Activated CD4-positive, alpha-beta T cell treated with anti-CD3 and anti-CD28 coated beads, Interleukin-2, amount 10 ng/mL, durations not matched to agents 7 days and 5 days (primary cell): ENCODE measurements at places on chromosomes 3 and 15. TPM values are rescaled to one million over a fixed set of nuclear protein-coding genes. Genes with fewer than 3 reads are reported as not detected.
A peak's percentile ranks its signal among the peaks of the same experiment; 100 is the strongest.

- no peaks in the 10 kb centered on the region for H3K36me3 ChIP-seq
- DNase-seq: no peak
- H3K4me1 ChIP-seq: peaks cover 14% of the 10 kb centered on the region
These were observed 6.4 kb downstream of the PLA2G4E start for GRCh38 chr15:42014406-42014805.

GRCh38 chr15:39797407-39797806 is 14.8 kb upstream of the FSIP1 start:
- no peak overlapping the region for H3K4me3 ChIP-seq
- no peak for DNase-seq
- peaks cover 37% of the 10 kb centered on the region for H3K27me3 ChIP-seq

DNA sequence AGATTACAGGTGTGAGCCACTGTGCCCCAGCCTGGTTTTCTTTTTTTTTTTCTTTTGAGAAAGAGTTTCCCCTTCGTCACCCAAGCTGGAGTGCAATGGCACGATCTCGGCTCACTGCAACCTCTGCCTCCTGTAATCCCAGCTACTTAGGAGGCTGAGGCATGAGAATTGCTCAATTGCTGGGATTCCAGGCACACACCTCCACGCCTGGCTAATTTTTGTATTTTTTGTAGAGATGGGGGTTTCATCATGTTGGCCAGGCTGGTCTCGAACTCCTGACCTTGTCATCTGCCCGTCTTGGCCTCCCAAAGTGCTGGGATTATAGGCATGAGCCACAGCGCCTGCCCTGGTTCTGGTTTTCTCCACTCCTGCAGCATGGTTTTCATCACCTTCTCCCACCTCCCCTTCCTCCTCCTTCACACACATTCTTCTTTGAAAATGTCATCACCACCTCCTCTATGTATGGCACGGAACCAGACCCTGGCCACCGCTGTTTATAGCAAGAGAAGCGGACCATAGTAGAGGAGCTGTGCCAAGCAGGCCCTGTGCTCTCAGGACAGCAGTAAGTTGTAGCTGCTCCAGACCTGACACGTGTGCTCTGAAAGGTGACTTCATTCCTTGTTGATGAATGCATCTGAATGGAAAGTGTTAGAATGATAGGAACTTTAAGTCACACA is 14.6 kb upstream of the AHSG start:
- no peaks in the 10 kb centered on the region for H3K36me3 ChIP-seq
- H3K4me3 ChIP-seq: no peak overlapping the region
- no peak for DNase-seq
- no peaks in the 10 kb centered on the region for H3K27me3 ChIP-seq
- no peak overlapping the region for H3K27ac ChIP-seq

Gene UBE3A
- 93.0 TPM for total RNA-seq

- H3K27ac ChIP-seq: no peak overlapping the region
- H3K4me3 ChIP-seq: peak overlapping the region; percentile 69
- peak; percentile 45 for DNase-seq
- H3K4me1 ChIP-seq: peaks cover 7% of the 10 kb centered on the region
- H3K27me3 ChIP-seq: peaks cover 29% of the 10 kb centered on the region
- no peaks in the 10 kb centered on the region for H3K36me3 ChIP-seq
These were observed 30.4 kb upstream of the ALDH1A3 start for GRCh38 chr15:100849021-100849854.

DNA sequence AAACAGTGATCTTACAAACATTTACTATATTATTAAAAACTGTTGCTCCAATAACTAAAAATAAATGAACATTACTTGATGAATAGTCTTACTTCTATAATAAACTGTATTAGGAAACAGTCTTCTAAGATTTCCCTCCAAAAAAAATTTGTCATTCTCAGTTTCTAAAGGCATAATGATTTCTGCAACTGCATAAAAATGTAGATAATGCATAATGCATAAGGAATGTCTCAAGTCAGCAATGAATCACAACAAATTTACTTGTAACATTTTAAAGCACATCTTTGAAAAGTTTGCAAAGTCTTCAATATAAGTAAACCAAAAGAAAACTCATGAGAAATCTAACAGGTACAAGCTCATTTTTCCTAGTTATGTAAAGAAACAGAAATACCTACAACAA is 113.5 kb downstream of the VPS13C start:
- H3K27ac ChIP-seq: no peak overlapping the region
- no peak overlapping the region for H3K4me3 ChIP-seq
- no peaks in the 10 kb centered on the region for H3K4me1 ChIP-seq
- H3K36me3 ChIP-seq: peaks cover 53% of the 10 kb centered on the region

GRCh38 chr3:159128628-159129027 is 326.8 kb downstream of the MFSD1 start:
- DNase-seq: no peak
- no peaks in the 10 kb centered on the region for H3K4me1 ChIP-seq
- H3K36me3 ChIP-seq: no peaks in the 10 kb centered on the region
- H3K4me3 ChIP-seq: no peak overlapping the region

Gene DNAH12
- total RNA-seq: 0.10 TPM

- no peaks in the 10 kb centered on the region for H3K27me3 ChIP-seq
- no peak for DNase-seq
- peaks cover 21% of the 10 kb centered on the region for H3K4me1 ChIP-seq
- H3K36me3 ChIP-seq: no peaks in the 10 kb centered on the region
These were observed 233.4 kb downstream of the CHST2 start for GRCh38 chr3:143352850-143353550.

DNA sequence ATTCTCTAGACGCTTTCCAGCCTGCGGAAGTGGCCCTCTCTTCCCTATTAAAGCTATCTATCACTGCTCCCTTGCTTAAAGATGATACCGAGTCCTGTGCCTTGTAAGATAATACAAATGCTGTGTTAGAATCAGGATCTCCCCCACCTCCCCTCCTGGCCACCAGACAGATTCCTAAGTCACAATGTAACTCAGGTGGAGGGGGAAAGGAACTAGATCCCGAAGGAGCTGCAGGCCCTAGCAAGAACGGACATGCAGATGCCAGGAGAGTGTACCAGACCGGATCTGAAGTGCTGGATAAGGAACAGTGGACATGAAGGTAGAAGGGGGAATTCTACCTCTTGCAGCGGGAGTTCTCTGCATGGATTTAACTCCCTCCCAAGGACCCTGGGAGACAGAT is 230.7 kb upstream of the LYSMD4 start:
- H3K4me1 ChIP-seq: no peaks in the 10 kb centered on the region
- no peak overlapping the region for H3K27ac ChIP-seq
- no peaks in the 10 kb centered on the region for H3K36me3 ChIP-seq
- H3K4me3 ChIP-seq: no peak overlapping the region

- H3K27me3 ChIP-seq: peaks cover 6% of the 10 kb centered on the region
- peaks cover 24% of the 10 kb centered on the region for H3K4me1 ChIP-seq
- H3K36me3 ChIP-seq: no peaks in the 10 kb centered on the region
- no peak for DNase-seq
These were observed 71.9 kb upstream of the FEZF2 start for GRCh38 chr3:62445275-62445674.

GRCh38 chr3:107264888-107265287 is 112.4 kb upstream of the CCDC54 start:
- H3K36me3 ChIP-seq: no peaks in the 10 kb centered on the region
- H3K4me1 ChIP-seq: peaks cover 16% of the 10 kb centered on the region
- H3K27me3 ChIP-seq: peaks cover 6% of the 10 kb centered on the region
- DNase-seq: no peak
- H3K27ac ChIP-seq: no peak overlapping the region
- H3K4me3 ChIP-seq: no peak overlapping the region

GRCh38 chr3:158936530-158937113 is 134.8 kb downstream of the MFSD1 start:
- H3K4me1 ChIP-seq: no peaks in the 10 kb centered on the region
- no peak overlapping the region for H3K27ac ChIP-seq
- no peaks in the 10 kb centered on the region for H3K27me3 ChIP-seq
- no peak overlapping the region for H3K4me3 ChIP-seq
- DNase-seq: no peak

GRCh38 chr3:19183584-19183983 is 35.3 kb downstream of the KCNH8 start:
- H3K36me3 ChIP-seq: no peaks in the 10 kb centered on the region
- H3K27ac ChIP-seq: no peak overlapping the region
- H3K4me1 ChIP-seq: peaks cover 4% of the 10 kb centered on the region
- H3K4me3 ChIP-seq: no peak overlapping the region
- no peak for DNase-seq

Gene CHRFAM7A
- total RNA-seq: not detected

DNA sequence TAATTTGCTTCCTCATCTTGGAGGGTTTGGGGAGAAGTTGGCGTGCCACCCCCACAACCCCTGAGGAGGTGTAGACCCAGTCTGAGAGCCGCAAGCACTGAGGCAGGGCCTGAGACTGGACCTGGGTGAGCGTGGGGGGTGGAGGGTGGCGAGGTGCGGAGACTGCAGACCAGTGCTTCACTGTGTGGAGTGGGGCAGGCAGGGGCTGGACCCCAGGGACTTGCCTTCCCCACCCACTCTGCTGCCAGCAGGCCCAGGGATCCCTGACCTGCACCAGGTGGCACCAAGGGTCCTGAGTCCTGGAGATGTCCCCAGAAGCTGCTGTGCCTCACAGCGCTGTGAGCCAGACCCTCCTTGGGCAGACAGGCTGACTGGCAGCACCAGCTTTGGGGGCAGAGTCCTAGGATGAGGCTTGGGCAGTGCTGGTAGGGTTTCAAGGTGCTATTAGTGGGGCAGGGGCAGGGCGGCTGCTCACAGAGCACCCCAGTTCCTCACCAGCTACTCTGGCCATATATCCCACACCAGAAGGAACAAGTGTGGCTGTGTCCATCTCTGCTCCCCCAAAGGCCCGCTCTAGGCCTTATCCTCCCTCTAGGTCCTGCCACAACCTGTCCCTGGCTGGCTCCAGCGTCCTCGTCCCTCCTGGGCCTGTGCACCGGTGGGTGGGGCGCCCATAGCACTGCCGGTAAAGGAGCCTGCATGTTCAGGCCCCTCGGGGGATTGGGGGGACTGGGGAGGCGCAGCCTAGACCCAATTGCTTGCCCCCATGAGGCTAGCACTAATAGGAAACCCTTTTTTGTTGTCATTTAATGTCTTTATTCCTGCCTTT is 11.8 kb downstream of the ZBTB47 start:
- H3K4me3 ChIP-seq: no peak overlapping the region
- no peaks in the 10 kb centered on the region for H3K4me1 ChIP-seq
- no peak overlapping the region for H3K27ac ChIP-seq
- H3K36me3 ChIP-seq: no peaks in the 10 kb centered on the region
- DNase-seq: no peak

GRCh38 chr3:123755501-123755900 is 128.6 kb downstream of the MYLK start:
- H3K27me3 ChIP-seq: peaks cover 26% of the 10 kb centered on the region
- DNase-seq: no peak
- H3K27ac ChIP-seq: no peak overlapping the region
- no peaks in the 10 kb centered on the region for H3K36me3 ChIP-seq
- H3K4me1 ChIP-seq: peaks cover 5% of the 10 kb centered on the region
- H3K4me3 ChIP-seq: no peak overlapping the region

DNA sequence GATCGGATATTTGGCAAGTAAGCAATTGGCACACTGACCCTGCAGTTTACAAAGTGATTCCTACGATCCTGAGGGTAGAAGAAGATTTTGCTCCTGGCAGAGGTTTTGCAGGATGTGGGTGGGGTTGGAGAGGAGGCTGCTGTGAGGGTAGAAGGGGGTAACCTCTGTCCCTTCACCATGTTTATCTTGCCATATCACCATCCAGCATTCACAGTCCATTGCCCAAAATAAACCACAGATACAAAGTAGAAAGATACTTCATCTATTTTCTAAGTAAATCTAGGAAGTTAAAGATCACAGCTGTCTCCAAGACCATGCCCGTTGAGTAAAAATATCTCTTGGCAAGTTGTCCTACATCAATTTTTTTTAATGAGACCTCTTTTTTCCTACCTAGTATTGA is 51.6 kb downstream of the LIPC start:
- no peak overlapping the region for H3K4me3 ChIP-seq
- no peak for DNase-seq
- H3K4me1 ChIP-seq: peaks cover 52% of the 10 kb centered on the region
- peak overlapping the region; percentile 55 for H3K27ac ChIP-seq

Gene TRPM1
- total RNA-seq: not detected

- no peak overlapping the region for H3K27ac ChIP-seq
- peaks cover 10% of the 10 kb centered on the region for H3K36me3 ChIP-seq
- H3K4me3 ChIP-seq: no peak overlapping the region
- no peak for DNase-seq
- no peaks in the 10 kb centered on the region for H3K27me3 ChIP-seq
These were observed 71.8 kb downstream of the MINDY2 start for GRCh38 chr15:58842713-58843396.

DNA sequence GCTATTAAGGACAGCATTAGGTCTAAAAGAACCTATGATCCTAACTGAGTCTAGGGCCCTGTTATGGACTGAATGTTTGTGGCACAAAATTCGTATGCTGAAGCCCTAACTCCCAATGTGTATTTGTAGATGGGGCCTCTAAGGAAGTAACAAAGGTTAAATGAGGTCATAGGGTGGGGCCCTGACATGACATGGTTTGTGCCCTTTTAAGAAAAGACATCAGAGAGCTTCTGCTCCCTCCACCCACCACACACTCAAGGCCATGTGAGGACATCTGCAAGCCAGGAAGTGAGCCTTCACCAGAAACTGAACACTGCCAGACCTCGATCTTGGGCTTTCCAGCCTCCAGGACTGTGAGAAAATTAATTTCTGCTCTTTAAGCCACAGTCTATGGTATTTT is 49.2 kb downstream of the PHC3 start:
- H3K4me1 ChIP-seq: peaks cover 37% of the 10 kb centered on the region
- H3K27ac ChIP-seq: peak overlapping the region; percentile 52
- H3K36me3 ChIP-seq: peaks cover 68% of the 10 kb centered on the region
